CD4-positive, alpha-beta T cell (primary cell): ENCODE measurements at places on chromosomes 4 and X. TPM values are rescaled to one million over a fixed set of nuclear protein-coding genes. Genes with fewer than 3 reads are reported as not detected.

Gene ARL13A
- not detected for total RNA-seq

Gene WAS
- total RNA-seq, result 63.7 TPM

Gene CENPVL2
- not detected for total RNA-seq

Gene ARHGAP36
- total RNA-seq, result not detected

Gene ADGRG2
- total RNA-seq, result not detected

Gene SLC39A8
- 17.9 TPM for total RNA-seq

Gene STBD1
- 0.11 TPM for total RNA-seq

Gene PPP4R3C
- not detected for total RNA-seq

Gene ATP5ME
- total RNA-seq, result 109 TPM

DNA sequence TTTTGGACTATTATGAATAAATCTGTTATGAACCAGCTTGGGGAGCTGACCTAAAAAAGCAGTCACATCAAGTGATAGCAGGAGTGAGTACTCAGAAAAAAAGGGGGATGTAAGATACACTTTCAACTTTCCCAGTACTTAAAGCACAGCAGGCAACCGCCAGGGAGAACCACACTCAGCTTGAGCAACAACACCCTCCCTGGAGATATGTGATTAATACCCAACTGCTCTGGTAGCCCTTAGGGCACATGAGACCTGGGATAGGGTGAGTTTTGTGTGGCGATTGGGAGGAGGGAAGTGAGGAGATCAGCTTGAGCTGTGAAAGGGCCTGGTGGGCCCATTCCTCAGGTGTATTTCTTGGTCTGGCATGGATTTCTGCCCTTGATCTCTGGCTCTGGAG lies 220.3 kb upstream of the SFRP2 start:
- H3K4me1 ChIP-seq, result no peaks in the 10 kb centered on the region
- H3K36me3 ChIP-seq, result no peaks in the 10 kb centered on the region
- H3K27me3 ChIP-seq, result no peaks in the 10 kb centered on the region
- DNase-seq, result no peak
- no peak overlapping the region for H3K27ac ChIP-seq

GRCh38 chr4:101114936-101115372 lies 232.4 kb downstream of the PPP3CA start:
- no peak for DNase-seq
- H3K27ac ChIP-seq, result no peak overlapping the region

DNA sequence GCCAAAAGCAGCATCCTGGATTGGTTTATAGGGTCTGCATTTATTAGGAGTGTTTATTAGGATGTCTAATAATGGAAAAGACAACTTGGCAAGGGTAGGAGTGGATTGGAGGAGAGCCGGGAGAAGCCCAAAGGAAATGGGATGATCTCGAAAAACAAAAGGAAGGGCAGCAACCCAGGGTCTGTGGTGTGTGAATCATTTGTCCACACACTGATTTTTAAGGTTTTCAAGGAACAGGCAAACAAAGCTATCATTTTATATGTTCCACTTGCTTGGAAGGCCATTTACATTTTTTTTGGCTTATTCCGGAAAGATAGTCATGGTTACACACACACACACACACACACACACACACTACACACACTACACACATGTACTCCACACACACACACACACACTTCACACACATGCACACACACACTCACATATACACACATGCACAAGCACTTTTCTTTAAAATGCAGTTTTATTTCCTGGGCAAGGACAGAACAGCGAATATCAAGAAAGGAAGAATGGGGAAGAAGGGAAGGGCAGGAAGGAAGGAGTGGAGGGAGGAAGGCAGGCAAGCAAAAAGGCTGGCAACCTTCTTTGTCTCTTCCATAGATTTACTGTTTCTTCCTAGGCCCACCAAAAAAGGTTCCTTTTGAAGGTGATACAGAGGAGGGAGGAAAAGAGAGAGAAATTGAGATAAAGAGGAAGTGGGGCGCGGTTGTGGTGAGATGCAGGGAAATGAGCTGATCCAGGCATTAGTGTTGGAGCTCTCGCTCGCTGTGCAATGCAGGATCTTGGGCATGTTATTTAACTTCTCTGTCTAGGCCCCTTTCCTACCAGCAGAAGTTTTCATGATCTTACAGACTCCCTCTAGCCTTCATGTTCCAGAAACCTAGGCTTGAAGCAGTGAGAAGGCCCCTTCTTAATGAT lies 88.6 kb upstream of the MAML3 start:
- H3K4me1 ChIP-seq, result peaks cover 18% of the 10 kb centered on the region
- no peaks in the 10 kb centered on the region for H3K27me3 ChIP-seq
- no peak for DNase-seq
- H3K36me3 ChIP-seq, result no peaks in the 10 kb centered on the region
- no peak overlapping the region for H3K4me3 ChIP-seq

- H3K4me3 ChIP-seq, result no peak overlapping the region
- no peak overlapping the region for H3K27ac ChIP-seq
- no peaks in the 10 kb centered on the region for H3K4me1 ChIP-seq
- no peaks in the 10 kb centered on the region for H3K27me3 ChIP-seq
- no peak for DNase-seq
- H3K36me3 ChIP-seq, result no peaks in the 10 kb centered on the region
Measured at GRCh38 chr4:139587446-139587845, 31.4 kb upstream of the SETD7 start.

GRCh38 chrX:79375340-79375739 lies 8.2 kb upstream of the ITM2A start:
- no peaks in the 10 kb centered on the region for H3K4me1 ChIP-seq
- no peaks in the 10 kb centered on the region for H3K27me3 ChIP-seq
- H3K36me3 ChIP-seq, result no peaks in the 10 kb centered on the region

DNA sequence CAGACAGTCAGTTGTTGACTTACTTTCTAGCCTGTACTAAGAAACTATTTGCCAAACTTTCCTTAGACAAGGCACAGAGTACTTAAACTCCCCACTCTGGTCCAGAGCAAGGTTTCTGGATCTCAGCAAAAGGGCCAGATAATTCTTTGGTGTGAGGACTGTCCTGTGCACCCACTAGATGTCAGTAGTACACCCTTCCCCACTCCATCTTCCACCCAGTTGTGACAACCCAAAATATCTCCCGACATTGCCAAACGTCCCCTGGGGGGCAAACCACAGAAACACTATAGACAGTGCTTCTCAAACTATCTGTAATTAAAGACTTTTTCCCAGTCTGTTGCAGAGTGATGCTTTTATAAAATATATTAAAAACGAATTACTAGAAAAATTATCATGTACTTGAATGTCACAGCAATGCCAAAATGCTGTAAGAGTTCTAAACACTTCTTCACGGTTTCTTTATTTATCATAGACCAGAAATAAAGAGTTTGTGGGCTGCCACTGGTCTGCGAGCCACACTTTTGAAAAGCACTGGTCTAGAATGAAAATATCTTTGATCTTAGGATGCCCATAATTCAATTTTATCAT lies 203.5 kb downstream of the PRDM5 start:
- H3K27ac ChIP-seq, result no peak overlapping the region
- H3K27me3 ChIP-seq, result no peaks in the 10 kb centered on the region
- H3K4me3 ChIP-seq, result no peak overlapping the region
- H3K36me3 ChIP-seq, result no peaks in the 10 kb centered on the region

DNA sequence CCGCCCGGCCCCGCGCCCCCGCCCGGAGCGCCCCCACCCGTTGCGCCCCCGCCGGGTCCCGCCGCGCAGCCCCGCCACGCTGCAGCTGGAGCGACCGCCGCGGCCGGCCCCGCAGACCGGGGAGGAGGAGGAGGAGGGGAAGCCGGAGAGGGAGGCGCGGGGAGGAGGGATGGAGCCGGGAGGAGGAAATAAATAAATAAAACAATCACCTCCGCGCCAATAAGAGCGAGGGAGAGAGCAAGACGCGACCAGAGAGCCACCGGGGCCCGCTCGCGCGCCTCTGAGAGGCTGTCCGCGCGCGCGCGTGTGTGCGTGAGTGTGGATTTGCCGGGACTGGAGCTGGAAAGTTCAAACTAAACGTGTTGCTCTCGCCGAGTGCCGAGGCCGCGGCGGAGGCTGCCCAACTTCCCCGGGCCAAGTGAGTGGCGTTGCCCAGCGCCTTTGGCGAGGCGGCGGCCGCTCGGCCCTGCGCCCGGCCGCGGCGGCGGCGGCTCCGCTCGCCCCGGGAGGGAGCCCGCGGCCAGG lies 2184.4 kb upstream of the TENM3 start:
- DNase-seq, result no peak
- peaks cover 19% of the 10 kb centered on the region for H3K27me3 ChIP-seq
- H3K4me1 ChIP-seq, result no peaks in the 10 kb centered on the region
- H3K36me3 ChIP-seq, result no peaks in the 10 kb centered on the region

- H3K4me3 ChIP-seq, result peak overlapping the region; percentile 15
- no peaks in the 10 kb centered on the region for H3K27me3 ChIP-seq
- H3K36me3 ChIP-seq, result peaks cover 4% of the 10 kb centered on the region
- peaks cover 19% of the 10 kb centered on the region for H3K4me1 ChIP-seq
Measured at GRCh38 chrX:65667157-65667502, 324 bp upstream of the MSN start.

GRCh38 chrX:15512401-15512965 lies 11.9 kb downstream of the BMX start:
- H3K27me3 ChIP-seq, result peaks cover 4% of the 10 kb centered on the region
- no peak for DNase-seq

DNA sequence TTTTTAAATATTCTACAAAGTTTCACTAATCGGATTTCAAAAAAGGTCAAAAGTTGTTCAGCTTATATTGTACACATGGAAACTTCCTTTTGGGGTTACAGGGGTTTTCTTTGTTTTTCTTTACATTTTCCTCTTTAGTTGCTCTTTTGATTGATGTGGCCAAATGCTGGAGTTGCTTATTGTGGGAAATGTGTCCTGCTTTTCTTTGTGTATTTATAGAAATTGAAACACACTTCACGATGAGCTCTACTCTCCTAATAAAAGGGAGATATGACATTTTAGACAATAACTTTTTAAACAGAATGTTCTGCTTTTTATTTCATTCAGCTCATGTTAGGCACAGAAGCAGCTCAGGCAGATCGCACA lies 50.7 kb upstream of the SPRY1 start:
- H3K27me3 ChIP-seq, result no peaks in the 10 kb centered on the region
- no peak for DNase-seq
- no peak overlapping the region for H3K27ac ChIP-seq

DNA sequence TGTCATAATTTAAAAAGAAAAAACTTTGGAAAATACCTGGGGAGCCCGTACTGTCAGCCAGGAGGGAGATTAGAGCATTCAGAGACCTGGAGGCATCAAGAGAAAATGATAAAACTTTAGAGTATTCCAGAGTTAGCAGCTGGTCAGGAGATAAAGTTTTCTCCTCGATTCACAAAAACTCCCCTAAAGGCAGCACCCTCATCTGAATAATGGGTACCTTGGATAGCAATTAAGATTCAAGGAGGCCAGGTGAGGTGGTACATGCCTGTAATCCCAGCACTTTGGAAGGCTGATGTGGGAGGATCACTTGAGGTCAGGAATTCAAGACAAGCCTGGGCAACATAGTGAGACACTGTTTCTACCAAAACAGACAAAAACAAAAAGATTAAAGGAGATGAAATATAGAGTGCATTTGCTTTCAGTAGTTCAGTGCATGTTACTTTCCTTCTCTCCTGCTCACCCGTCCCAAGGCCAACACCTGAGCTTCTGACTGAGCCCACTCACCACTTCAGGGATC lies 18.6 kb upstream of the RAB40A start:
- H3K27ac ChIP-seq, result no peak overlapping the region
- H3K27me3 ChIP-seq, result no peaks in the 10 kb centered on the region
- DNase-seq, result no peak
- peaks cover 4% of the 10 kb centered on the region for H3K4me1 ChIP-seq
- no peak overlapping the region for H3K4me3 ChIP-seq

DNA sequence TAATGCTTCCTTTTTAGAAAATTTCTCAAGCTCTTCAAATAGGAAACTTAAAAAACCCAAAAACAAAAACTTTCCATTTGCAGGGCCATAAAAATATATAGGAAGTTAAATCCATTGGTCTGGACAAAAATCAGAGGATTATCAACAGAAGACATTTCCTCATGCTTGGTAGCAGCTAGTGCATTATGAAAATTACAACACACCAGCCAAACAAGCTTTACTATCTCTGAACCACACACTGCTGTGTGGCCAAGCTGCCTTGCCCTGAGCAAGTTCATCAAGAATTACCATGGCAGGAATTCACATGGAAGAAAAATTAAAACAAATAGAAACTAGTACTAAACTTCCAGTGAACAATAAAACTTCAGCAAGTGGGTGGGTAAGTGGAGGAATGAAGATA lies 3.6 kb downstream of the USP46 start:
- no peak overlapping the region for H3K27ac ChIP-seq
- DNase-seq, result no peak
- H3K27me3 ChIP-seq, result no peaks in the 10 kb centered on the region
- no peaks in the 10 kb centered on the region for H3K36me3 ChIP-seq

GRCh38 chr4:3353752-3354454 lies 61.1 kb downstream of the RGS12 start:
- H3K27me3 ChIP-seq, result no peaks in the 10 kb centered on the region
- no peak overlapping the region for H3K4me3 ChIP-seq
- H3K4me1 ChIP-seq, result peaks cover 3% of the 10 kb centered on the region
- H3K27ac ChIP-seq, result no peak overlapping the region

DNA sequence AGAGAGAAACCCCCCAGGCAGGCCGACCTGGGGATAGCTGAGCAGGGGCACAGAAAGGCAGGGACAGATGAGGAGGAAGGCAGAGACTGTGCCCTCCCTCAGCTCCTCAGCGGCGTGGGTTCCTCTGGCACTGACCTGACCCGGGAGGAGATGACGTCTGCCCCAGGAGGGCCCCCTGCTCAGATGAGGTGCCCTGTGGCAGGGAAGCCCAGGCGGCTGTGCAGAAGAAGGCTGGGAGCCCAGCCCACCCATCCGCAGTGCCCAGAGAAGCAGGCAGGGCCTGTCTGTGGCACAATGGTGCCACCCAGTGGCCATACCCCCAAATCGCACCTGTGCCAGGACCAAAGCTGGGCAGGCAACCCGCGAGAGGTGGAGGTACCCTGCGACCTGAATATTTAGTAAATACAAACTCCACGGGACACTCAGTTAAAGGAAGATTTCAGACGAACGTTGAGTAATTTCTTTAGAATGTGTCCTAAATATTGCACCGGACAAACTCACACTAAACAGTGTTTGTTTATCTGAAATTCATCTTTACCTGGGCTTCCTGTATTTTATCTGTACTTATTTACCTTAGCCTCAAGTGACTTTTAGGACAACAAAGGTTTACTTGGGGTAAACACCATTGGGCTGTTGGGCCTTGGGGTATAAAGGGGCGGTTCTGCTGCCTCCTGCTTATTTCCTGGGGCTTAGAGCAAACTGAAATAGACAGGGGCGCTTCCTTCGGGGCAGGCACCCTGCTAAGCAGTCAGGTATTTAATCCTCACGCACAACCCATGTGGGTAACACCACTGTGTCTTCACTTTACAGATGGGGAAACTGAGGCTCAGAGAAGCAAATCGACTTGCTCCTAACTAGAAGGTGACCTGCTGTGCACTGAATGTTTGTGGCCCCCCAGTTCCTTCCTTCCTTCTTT lies 46.5 kb upstream of the HMX1 start:
- H3K4me3 ChIP-seq, result no peak overlapping the region
- peaks cover 6% of the 10 kb centered on the region for H3K27me3 ChIP-seq
- H3K4me1 ChIP-seq, result peaks cover 5% of the 10 kb centered on the region
- no peaks in the 10 kb centered on the region for H3K36me3 ChIP-seq
